ENCODE measurements at places on chromosomes 1 and 21. TPM values are rescaled to one million over a fixed set of nuclear protein-coding genes. Genes with fewer than 3 reads are reported as not detected.
A peak's percentile ranks its signal among the peaks of the same experiment; 100 is the strongest.

DNA sequence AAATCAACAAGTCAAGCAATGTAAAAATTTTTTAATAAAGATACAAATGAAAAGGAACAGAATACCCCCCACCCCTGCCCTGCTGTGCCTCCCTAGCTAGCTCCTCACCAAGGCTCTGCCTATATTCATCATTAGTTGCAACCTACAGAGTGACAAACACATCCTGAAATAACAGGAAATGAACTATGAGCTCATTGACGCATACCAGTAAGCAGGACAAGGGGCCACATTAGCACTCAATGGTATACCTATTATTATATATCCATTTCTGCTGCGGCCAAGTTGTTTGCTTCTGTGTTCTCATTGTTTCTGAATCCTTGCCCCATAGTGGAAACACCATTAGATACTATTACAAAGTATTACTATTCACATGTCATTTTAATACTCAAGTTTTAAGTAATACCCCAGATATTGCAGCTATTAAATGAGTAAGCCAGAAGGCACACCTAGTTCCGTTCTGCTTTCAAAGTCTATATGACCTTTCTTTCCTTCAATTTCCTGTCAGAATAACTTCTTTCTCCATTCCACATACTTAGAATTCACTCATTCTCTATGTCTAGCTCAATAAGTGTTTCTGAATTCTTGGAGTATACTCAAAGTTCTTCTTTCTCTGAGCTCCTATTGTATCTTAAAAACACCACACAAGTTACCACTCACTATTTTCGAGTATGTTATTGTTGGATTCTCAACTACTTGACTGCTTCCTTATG is 1214.9 kb downstream of the PLA2G4A start:
- peak; percentile 10 for DNase-seq

GRCh38 chr1:45446950-45447672 is 43.9 kb downstream of the TESK2 start:
- no peak for DNase-seq

DNA sequence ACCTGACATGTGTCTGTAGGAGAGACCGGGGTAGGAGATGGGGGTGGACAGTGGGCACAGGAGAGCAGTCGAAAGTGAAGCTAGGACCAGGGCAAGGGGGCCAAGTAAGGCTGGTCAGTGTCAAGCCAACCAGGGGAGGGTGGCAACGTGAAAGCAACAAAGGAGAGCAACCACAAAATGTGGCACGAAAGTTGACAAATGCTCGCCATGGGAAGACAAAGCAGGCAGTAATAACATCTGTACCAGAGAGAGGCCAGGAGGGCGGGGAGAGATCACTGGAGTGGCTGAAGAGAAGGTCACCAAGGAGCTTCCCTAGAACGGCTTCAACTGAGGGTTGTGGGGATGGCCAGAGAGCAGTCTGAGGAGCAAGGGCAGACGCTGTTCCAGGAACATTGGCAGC is 17.0 kb downstream of the QSOX1 start:
- no peak for DNase-seq

The TLCD4 gene
- 5.7 TPM for total RNA-seq

DNA sequence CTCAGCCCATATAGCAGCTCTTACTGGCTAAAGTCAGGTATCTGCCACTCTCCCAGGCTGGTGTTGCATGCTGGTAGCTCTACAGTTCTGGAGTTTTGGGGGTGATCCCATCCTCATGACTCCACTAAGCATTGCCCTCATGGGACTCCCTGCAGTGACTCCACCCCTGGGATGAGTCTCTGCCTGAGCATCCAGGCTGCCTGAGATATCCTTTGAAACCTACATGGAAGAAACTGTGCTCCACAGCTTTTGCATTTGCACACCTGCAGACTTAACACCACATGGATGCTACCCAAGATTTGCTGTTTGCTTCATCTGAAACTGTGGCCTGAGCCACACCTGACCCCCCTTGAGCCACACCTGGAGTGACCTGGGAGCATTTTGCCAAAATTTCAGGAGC is 226.4 kb downstream of the C1orf94 start:
- DNase-seq: no peak

DNA sequence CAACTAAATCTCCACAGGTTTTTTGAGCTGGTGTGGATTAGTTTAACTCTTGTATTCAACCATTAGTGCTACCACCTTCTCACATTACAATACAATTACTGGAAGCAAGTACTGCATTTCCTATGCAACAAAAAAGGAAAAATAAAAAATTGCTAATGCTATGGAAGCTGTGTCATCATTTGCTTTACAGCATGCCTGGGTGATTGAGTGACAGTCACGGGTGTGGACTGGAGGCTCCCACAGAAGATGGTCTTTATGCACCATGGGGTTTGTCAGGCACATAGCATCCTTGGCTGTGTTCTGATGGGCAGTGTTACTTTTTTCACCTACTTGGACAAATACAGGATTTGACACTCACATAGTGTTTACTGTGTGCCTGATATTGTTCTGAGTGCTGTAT is 262.3 kb downstream of the TM2D1 start:
- no peak for DNase-seq

DNA sequence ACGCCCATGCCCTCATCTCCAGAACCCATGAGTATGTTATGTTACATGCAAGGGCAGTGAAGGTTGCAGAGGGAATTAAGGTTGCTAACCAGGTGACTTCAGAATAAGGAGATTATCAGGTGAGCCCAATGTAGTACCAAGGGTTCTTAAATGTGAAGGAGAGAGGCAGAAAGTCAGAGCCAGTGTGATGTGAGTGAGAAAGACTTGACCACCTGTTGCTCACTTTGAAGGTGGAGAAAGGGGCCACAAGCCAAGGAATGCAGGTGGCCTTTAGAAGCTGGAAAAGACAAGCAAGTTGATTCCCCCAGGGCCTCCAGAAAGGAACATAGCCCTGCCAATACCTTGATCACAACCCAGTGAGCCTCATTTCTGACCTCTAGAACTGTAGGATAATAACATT is 84.7 kb upstream of the CLDN14 start:
- no peak for DNase-seq

The CELSR2 gene
- 1.0 TPM for total RNA-seq

The TMEM51 gene
- total RNA-seq: 21.2 TPM

The GSTM5 gene
- total RNA-seq: not detected

DNA sequence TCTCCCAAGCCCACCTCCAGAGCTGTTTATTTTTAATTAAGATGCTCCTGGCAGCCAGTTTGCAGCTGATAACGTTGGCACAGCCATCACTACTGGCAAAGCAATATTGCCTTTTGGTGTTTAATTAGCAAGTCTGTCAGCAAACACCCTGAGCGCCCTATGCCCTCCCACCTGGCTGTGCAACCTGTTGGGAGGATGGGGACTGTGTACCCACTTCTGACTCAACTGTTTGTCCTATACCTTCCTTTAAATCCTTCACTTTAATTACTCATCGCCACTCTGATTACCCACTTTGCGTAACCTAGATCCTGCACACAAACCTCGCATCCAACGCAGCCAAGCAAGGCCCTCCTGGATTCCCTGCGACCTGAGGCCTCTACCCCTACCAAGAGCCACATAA is 67.1 kb downstream of the BCAR3 start:
- DNase-seq: no peak

DNA sequence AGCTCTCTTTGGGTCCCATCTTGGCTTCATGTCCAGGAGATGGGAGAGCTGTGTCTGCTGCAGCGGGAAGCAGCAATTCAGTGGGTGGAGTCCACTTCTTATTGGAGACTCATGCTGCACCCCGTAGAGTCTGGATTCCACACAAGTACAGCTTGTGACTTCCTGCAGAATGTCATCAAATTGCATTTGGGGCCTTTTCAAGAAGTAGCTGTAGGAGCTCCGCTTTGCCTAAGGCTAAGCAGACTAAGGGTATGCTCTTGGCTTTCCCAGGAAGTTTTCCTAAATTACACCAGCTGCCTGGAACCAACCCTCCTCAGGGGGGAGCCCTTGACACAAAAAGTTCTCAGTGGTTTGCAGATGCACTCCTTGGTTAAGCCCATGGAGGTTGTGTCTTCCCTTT is 5.7 kb upstream of the MOB3C start:
- DNase-seq: peak; percentile 42

DNA sequence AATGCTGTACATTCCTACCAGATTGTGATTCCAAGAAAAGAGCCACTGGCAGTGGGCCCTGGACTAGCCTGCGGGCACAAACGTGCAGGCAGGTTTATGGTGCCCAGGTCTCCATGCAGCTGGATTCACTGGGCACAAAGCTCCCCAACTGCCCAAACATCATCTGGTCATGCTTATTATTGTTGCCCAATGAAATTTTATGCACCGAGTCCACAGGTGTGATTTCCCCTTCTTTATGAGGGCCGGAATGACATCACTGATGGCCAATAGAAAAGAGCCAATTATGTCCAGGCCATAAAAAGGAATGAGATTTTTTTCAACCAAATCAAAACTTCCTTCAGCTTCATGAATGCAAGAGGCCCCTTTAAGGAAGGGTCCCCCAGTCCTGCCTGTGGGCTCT is 66.2 kb downstream of the ERI3 start:
- no peak for DNase-seq

- no peak for DNase-seq
Measured at GRCh38 chr1:26838474-26839338, 12.2 kb downstream of the ZDHHC18 start.

- DNase-seq: no peak
Measured at GRCh38 chr1:241816008-241816407, 32.0 kb upstream of the EXO1 start.

GRCh38 chr1:185672719-185673360 is 61.4 kb upstream of the HMCN1 start:
- DNase-seq: no peak

- DNase-seq: no peak
Measured at GRCh38 chr1:68770817-68771216, 273.9 kb upstream of the DEPDC1 start.

- DNase-seq: no peak
Measured at GRCh38 chr21:40641042-40641441, 205.9 kb downstream of the DSCAM start.

The AMY1A gene
- not detected for total RNA-seq

- DNase-seq: peak; percentile 55
Measured at GRCh38 chr1:110420874-110421793, 13.6 kb upstream of the LAMTOR5 start.

DNA sequence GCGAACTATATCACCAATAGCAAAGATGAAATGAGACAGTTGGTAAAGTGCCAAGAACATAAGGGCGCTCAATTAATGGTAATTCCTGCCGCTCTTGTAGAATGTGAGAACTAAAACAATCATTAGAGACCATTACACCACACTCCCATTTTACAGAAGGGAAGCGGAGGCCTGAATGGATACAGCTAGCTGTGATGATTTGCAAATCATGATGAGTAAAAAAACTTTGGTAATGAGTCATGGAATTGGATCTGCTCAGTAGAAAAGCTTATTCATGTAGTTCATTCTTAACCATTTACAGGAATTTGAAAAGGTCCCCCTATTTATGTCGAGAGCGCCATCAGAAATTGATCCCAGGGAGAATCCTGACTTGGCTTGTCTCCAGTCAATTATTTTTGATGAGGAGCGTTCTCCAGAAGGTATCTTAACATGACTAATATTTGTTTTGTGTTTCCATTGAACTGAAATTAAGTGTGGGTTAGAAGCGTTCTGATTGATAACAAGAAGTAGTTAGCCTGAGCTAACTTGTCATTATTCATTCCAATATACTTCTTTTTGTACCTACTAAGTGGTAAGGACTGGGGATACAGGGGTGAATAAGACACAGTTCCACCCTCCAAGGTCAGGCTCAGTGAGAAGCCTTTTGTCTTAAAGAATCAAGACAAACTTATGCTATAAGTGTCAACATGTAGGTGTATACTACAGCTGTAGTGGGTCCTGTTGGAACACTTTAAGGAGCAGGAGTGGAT is 812 bp downstream of the TTC4 start:
- DNase-seq: peak; percentile 60
